GM12878 (cell line): ENCODE measurements at places on chromosomes 7 and 10. TPM values are rescaled to one million over a fixed set of nuclear protein-coding genes. Genes with fewer than 3 reads are reported as not detected.

DNA sequence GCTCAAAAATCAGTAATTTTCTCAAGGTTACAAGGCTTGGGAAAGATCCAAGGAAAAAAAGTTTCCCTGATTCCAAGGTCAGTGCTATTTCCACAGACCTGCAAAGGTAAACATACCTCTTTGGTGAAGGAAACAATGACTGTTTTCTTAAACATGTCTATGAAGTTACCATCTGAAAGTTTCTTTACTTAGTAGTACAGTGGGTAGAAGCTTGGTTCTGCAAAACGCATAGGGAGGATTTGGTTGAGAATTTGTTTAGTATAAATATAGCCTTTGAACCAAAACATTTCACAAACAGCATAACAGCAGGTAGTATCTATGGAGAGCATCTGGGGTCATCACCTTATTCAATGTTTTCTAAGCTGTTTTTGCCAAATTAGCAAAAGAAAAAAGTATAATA lies 169.6 kb downstream of the CCSER2 start:
- DNase-seq = no peak

- DNase-seq = no peak
Observed at GRCh38 chr7:146146831-146147486, 30.4 kb downstream of the CNTNAP2 start.

DNA sequence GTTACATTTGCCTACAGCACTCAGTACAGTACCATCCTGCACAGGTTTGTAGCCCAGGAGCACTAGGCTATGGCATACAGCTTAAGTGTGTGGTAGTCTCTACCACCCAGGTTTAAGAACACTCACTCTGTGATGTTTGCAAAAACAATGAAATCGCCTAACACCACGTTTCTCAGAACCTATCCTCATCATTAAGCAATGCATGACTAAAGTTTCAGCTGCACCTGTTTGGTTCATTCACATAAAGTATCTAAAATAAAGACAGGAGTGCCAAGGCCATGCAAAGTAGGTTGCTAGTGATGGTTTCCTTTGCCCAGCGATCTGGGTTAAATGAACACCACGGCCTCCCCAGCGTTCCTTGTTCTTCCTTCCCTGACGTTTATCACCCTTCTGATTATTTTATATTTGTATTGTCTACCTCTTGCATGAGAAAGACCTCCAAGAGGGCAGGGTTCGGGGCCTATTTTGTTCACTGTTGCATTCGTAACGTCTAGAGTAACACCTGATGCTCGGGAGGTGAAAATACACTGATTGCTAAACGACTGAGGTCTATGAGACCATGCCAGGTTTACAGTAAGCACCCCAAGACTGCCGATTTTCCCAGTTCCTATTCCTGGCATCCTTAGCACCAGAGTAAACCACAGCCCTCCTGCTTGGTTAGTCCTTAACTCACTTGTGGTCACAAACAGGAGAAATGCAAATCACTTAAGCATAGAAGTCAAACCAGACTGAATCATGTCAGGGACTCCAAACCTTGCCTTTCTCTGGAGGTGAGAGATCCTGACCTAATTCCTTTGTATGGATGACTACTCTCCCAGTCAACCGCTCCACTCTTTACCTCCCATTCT lies 204.1 kb upstream of the NFE2L3 start:
- peak; percentile 59 for DNase-seq

The TLX1 gene
- polyA plus RNA-seq = not detected in 2 replicates

DNA sequence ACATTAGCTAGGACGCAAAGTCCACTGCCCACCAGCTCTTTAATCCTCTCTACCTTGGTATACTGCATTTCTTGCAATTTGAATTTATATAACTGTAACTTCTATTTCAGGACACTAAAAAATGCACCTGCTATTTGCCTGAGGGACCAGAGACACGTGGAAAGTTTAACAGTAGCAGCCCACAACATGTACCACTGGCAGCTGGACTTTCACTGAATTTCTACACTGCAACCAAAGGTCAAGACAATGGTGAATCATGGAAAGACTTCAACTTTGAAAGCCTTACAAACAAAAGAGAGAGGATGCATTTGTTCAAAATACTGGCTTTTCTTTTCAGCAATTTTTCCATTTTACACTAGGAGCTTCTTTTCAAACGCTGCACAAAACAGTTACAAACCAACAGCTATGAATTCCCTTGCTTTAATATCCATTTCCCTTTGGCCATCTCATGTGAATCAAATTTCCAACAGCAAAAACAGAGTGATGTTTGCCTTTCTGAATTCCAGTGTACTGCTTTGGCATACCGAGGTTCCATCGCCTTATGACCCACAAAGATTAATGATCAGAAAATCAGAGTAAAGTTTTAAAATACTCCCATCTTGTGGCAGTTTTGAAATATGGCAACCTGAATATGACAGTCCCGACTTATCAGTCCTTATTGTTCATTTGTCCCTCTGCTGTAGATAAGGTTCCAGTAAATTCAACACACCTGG lies 29.9 kb upstream of the HNRNPH3 start:
- peak; percentile 41 for DNase-seq

GRCh38 chr10:89207181-89207800 lies at the start of gene CH25H:
Gene CH25H, minus strand, starts transcription at chr10:89207317. Its CDS starts 25 bp downstream, at chr10:89207292.
- DNase-seq = no peak

DNA sequence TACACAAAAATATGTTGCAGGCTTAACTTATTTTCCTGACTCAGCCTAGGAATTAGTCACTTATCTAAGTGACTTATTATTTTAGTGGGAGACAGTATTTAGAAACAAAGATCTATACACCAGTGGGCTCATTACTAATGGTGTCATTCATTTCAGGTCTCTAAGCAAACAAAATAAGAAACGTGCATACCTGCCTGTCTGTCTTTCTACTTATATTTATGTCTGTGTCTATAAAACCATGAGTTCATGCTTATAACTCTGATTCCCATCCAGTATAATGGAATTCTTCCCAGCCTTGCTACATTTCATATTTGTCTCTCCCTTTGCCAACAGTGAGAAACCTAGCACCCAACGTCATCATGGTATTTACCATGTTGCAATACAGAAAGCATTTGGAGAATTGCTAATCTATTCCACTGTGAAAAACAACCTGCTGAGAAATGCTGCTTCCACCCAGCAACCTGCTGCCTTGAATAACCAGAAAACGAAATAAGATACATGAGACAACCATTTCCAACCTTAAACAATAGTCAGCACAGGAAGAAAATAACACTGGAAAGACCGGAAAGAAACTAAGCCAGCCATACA lies 501.0 kb downstream of the GLRX3 start:
- no peak for DNase-seq

The DRGX gene
- not detected in 2 replicates for polyA plus RNA-seq

The GNGT1 gene
- polyA plus RNA-seq = not detected in 2 replicates

The PDE1C gene
- 0.46 and 0.78 TPM in 2 replicates for polyA plus RNA-seq

GRCh38 chr7:137944168-137944567 lies 57.7 kb downstream of the CREB3L2 start:
- DNase-seq = no peak

The ALKBH4 gene
- polyA plus RNA-seq = 13.6 TPM in 2 replicates

The STK31 gene
- 0.10 and 0.17 TPM in 2 replicates for polyA plus RNA-seq

DNA sequence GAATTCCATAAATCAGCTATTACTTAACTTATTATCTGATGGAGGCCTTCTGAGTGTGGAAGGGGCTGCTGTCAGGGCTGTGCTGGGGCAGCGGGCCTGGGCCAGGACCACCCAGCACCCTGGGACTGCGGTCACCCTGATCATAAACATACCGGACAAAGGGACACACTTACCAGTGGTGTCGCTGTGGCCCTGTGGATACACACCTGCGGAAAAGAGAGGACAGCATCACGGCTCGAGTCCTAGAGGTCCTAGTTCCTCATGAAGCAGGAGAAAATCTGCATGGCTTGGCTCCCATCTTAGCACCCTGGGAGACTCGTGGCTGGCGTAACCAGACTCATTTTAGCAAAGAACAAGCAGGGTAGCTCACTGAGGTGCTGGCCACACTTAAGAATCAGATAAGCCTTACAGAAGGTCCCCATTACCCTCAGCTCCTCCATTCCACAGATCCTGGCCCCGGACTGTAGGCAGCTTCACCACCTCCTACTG lies 17.7 kb downstream of the IL15RA start:
- no peak for DNase-seq

GRCh38 chr7:150983893-150984368 lies 5.8 kb upstream of the KCNH2 start:
- DNase-seq = no peak

DNA sequence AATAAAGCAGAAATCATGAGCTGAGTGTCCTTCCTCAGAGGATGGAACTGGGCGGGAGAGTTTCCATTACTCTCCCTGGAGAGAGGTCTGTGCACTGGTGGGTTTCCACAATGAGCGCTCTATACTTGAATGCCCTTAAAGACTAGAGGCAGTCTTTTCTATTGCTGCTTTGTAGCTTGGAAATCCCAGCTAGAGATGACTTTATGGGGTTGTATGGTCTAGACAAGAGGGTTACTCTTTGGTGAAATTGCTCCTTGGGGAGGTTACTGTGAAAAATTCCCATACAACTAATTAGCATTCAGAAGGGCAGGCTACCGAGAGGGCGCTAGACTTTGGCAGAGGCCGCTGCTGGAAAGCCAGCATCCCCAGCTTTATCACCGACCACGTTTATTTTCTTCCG lies 136.8 kb downstream of the TAX1BP1 start:
- no peak for DNase-seq

- no peak for DNase-seq
Observed at GRCh38 chr10:59553162-59553900, 156.3 kb downstream of the SLC16A9 start.

The PNLIPRP1 gene
- polyA plus RNA-seq = not detected in 2 replicates

The CPXM2 gene
- polyA plus RNA-seq = 0.56 and 0.58 TPM in 2 replicates
